AG04450 (cell line): ENCODE measurements at places on chromosomes 16 and 17.

- DNase-seq = no peak
These were observed 218.9 kb downstream of the USP22 start for GRCh38 chr17:20823905-20824304.

DNA sequence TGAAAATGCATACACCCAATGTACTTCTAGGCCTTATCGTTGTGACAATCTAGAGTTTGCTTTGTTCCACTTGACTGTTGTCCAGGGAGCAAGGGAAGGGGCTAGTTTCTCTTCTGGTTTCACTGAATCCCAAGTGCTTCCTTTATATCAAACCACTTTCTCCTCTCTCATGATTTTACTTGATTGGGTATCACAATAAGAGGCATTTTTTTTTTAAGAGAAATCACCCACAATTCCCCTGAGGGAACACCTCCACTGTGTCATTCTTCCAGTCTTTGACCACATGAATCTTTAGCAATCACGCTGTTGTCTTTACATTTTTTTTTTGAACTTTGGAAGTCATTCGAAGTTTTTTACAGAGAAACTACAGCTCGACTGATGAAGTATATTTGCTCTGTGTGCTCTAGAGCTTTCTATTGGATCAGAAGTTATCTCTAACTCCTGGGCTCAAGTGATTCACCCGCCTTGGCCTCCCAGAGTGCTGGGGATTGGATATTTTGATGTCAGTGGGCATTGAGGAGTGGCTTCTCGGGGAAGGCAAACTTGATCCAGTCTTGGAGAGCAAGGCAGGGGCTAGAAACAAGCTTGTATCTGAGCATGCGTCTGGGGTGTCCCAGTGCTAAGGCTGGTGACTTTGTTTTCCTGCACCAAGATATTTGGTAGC lies 3.0 kb downstream of the CDH1 start:
- DNase-seq = no peak

DNA sequence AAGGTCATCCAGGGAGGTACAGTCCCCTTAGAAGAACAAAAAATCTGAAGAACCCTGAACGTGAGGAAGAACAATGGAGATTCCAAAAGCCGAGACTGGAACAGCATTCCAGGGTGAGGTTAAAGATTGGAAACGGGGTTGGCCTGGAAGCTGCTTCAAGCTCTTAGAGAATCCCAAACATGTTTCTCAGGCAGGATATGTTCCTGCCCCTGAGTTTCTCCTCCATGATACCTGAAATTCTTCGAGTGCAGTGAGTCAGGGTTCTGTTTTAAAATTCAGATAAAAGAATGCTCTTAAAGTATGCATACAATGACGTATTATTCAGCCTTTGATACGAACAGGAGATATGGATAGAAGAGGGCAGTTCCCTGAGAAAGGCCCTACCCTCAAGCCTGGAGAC lies 293.1 kb downstream of the HS3ST3B1 start:
- no peak for DNase-seq

DNA sequence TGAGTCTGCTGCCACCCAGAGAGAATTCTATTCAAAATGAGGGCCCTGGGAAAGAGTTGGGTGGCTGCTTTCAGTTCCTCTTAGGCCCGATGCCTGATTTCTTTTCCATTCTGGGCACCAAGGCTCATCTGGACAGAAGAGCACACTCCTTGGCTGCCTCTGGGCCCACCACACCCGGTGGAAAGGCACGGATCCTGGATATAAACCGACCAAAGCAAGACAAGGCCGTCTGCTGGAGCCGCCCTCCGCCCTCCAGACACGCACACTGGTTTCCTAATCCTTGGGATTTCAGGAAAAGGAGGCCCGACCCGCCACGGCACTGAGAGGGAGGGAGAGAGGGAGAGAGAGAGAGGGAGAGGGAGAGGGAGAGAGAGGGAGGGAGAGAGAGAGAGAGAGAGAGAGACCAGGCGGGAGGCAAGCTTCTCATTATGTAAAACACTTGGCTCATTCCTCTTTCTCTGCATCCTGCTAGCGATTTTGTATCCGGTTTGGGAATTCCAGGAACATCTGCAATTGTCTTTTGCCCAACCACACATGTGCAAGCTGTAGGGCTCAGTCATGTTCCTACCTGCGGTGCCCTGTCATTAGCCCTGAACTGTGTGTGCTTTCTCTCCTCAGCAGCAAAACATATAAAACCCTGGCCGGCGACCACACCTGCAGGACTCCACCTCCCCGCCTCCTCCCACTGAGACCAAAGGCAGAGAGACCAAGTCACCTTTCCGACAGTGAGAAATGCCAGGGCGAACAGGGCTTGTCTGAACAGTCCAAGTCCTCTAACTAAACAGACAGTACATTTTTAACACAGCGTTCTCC lies 347.2 kb downstream of the SOX9 start:
- DNase-seq = no peak

DNA sequence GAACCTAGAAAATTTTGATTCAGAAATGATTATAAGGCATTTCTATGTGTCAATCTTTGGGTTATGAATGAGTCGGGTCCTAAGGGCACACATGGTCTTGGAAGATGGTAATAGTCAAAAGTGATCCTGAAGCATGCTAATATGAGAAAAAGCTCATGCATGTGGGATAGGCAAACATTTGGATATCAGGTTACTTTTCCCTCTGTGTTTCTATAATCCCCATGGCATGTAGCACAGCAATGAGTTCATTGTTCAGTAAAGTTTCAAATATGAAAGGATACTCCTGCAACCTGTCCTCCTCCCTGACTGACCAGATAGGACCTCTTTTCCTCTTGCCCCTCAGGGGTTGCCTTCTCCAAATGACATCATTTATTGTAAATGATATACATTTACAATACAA lies 249.9 kb upstream of the MON1B start:
- DNase-seq = peak; percentile 10

GRCh38 chr16:48008011-48008525 lies 147.7 kb downstream of the ABCC12 start:
- DNase-seq = no peak

DNA sequence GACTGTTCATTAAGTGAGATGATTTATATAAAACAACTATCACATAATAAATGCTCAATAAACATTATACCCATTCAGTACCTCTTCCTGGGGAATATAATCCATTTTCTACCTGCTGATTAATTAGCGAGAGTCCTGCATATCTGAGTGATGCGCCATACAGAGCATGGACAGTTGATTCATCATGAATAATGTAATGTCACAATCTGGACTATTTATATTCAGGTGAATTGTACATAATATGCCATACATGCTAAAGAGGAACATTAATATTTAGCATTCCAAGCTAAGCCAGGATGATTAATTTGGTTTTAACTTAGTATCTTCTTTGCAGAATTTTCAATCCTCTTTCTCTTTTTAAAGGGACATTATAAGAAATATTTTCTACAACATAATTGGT lies 362.0 kb upstream of the XYLT1 start:
- no peak for DNase-seq
